ENCODE measurements at places on chromosomes 2 and 18.

- DNase-seq, result no peak
Measured at GRCh38 chr18:68270017-68270416, 444.9 kb downstream of the TMX3 start.

- no peak for DNase-seq
Measured at GRCh38 chr2:86416146-86416545, 25.0 kb upstream of the KDM3A start.

DNA sequence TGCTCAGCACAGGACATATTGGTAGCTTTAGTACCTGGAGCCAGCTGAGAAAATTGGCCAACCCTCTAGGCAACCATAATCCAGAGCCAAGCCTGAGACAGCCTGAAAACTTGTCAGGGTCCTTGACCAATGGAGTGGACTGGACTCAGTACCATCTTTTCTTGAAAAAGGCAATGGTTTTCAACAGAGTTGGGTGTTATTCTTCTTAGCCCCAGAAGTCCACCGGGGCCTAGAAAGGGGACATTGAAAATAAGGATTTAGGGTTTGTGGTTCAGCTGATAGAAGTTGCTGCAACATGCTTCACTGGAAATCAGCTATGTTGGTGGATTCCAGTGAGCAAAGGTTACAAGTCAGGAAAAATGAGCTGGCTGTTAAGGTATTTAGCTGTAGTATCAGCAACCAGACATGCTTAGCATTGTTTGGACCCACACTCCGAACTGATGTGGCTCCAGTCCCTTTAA is 22.1 kb upstream of the CNOT11 start:
- no peak for DNase-seq

GRCh38 chr2:99980176-99980575 is 162.2 kb downstream of the AFF3 start:
- DNase-seq, result no peak

- DNase-seq, result no peak
Measured at GRCh38 chr2:80300954-80301353, 3.6 kb downstream of the LRRTM1 start.

- no peak for DNase-seq
Measured at GRCh38 chr2:140791802-140792201, 1339.0 kb downstream of the LRP1B start.

GRCh38 chr2:169077674-169078240 is 8.4 kb downstream of the DHRS9 start:
- no peak for DNase-seq

- DNase-seq, result no peak
Measured at GRCh38 chr18:45481821-45482220, 133.5 kb upstream of the SLC14A2 start.

DNA sequence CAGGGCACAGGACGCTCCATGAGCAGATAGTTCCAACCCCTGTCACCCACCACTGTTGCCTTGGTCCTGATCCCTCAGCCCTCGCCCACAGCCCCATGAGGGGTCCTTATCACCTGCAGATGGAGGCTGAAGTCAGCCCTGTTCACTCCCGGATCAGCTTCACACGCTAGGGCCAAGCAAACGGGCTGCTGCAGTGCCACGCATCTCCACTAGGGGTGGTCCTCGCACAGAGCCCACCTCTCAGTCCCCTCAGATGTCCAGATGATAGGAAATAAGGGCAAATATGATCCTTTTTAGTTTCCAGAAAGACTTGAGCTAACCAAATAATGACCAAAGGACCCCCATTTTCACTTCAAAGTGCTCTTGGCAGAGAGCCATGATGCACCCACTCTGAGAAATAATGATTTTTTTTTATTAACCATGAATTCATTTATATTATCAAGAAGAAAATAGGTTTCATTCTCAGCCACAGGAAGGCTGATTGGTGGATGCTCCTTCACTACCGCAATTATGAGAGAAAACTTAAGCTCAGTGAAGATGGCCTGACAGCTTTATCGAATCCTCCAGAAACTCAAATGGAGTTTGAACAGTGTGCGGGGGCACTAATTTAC is 71.9 kb upstream of the KLHL29 start:
- no peak for DNase-seq

DNA sequence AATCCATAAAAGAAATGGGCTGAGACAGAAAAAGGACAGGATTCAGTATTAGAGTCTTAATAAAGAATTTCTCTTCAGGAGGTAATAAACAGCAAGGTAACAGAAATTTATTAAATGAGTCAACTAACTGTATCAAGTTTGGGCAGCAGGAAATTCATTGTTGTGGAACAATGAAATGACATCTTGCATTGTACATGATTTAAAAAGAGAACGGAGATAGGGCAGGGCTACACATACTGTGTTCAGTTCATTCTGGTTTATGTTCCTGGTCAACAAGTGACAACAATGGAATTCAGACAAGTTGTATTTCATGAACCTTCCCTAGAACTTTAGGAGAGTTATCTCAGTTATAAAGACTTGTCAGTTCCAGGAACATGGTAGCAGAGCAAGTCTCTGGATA is 961.3 kb downstream of the SOCS6 start:
- no peak for DNase-seq

Data from NCI-H774 (cell line).